Lung (tissue), 17 donors: ENCODE measurements at places on chromosomes 3 and 15.

- no peak for DNase-seq
These were observed 18.7 kb downstream of the CHST14 start for GRCh38 chr15:40489274-40490175.

DNA sequence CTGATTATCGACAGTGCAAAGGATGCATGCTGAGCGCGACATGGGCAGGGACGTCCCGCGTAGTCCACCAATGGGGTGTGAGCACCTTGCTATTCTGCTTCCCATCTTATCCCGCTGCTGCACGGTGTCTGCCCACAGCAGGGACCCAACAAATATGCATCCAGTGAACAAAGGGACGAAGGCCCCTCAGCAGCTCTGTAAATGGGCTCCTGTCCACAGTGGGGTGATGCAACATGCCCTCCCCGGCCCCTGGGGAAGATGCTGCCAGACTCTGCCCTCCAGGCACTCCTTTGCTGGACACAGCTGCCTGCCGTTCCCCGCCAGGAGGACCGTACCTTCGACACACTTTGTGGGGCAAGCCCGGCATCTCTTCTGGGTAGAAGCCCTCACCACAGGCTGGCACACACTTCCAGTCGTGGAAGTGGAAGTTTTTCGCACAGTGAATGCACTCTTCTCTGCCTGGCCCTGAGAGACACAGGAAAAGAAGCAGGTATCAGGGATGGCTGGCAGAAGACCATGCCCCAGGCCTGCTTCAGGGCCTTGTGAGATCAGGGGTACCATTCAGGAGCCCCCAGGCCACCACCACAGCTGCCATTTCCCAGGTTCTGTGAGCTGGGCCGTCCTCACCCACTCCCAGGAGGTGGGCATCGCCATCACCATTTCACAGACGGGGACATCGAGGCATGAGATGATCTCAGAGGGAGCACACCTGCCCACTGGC lies 18.2 kb upstream of the SNRPA1 start:
- no peak for DNase-seq

- DNase-seq, result no peak
These were observed 22.5 kb downstream of the ANXA2 start for GRCh38 chr15:60375306-60375705.

DNA sequence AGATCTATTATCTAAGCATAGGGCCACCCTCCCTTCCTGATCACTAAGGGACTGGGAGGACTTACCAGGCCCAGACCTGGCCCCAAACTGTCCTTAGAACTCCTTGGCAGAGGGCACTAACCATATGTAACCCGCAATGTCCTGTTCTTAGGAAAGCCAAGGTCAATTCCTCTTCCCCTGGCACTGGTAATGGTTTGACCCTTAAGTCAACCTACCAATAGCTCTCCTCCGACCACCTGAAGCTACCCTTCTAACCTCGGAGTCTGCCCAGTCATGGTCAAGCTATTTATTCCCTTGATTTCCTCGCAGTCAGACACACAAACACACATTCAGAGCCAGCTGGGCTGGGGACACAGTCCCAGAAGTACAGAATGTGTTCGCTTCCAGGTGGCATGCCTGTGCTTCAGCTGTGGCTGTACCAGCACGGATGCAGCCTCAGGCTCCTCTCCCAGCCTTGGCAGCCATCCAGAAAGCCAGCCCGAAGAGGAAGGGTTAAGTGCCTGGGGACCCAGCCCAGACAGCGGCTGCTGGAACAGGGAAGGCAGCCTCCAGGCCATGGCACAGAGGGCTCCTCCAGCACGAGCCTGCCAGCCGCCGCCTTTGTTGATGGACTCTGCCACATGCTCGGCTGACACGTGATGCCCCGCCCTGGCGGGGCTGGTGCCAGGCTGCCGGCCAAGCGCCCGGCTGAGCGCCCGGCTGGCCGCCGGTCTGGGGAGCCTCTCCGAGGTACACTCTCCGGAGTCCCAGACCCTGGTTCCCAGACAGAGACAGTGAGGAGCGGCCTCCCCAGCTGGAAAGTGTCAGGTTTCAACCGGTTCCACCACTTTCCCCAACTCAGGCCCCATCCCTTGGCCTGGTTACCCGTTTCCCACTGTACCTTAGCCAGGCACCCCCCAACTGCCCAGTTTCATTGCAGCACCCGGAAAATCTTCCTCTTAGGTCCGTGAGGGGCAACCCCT lies 5.5 kb downstream of the BMF start:
- DNase-seq, result peak; percentile 87

DNA sequence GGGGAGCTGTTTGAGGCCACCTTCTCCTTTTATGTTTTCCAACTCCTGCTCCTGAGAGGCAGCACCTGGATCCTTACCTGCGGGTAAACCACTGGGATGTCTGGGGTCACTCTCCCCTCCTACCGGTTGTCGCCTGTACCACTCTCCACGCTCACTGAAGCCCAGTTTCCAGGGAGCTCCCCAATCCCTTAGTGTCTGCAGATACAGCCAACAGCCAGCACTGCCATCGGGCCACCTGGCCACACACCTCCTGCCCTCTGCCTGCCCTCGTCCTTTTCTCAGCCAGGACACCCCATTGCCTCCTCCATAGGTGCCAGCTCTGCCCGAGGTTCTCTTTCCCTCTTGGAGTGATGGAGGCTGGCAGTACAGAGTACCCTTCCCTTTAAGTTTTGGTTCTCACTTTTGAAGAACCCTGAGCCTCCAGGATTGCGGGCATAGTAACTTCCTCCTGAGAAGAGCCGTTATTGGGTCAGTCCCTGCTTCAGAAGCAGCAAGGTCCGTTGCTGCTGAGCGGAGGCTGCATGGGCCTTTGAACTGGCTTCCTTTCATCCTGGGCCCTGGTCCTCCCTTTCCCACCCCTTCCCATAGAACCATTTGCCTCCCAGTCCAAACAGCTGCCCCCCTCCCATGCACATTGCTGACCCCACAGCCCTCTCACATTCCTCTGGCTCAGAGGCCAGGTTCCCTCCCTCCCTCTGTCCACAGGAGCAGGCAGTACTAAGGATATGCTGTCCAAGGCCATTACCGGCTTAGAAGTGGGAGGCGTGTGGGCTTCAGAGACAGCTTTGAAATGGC lies 30.9 kb downstream of the ARNT2 start:
- DNase-seq, result no peak

DNA sequence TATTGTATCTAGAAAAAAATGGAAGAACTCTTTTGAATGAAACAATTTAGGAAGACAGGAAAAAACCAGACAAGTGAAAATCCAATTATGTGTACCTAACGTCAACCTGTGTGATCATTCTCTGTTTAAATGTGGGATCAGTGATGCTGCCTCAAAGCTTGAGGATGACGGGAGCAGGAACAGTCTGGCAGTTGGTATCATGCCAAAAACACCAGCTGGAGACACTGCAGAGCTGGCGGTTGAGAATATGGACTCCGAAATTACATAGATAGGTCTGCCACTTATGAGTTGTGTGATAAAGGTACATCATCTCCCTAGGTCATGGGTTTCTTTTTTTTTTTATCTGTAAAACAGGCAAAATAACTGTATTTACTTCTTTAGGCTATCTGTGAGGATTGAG lies 480.5 kb downstream of the CNTN4 start:
- peak; percentile 40 for DNase-seq

GRCh38 chr3:123385981-123386380 lies 62.9 kb downstream of the ADCY5 start:
- DNase-seq, result peak; percentile 33

- DNase-seq, result no peak
These were observed 26.6 kb upstream of the KY start for GRCh38 chr3:134677196-134677986.

DNA sequence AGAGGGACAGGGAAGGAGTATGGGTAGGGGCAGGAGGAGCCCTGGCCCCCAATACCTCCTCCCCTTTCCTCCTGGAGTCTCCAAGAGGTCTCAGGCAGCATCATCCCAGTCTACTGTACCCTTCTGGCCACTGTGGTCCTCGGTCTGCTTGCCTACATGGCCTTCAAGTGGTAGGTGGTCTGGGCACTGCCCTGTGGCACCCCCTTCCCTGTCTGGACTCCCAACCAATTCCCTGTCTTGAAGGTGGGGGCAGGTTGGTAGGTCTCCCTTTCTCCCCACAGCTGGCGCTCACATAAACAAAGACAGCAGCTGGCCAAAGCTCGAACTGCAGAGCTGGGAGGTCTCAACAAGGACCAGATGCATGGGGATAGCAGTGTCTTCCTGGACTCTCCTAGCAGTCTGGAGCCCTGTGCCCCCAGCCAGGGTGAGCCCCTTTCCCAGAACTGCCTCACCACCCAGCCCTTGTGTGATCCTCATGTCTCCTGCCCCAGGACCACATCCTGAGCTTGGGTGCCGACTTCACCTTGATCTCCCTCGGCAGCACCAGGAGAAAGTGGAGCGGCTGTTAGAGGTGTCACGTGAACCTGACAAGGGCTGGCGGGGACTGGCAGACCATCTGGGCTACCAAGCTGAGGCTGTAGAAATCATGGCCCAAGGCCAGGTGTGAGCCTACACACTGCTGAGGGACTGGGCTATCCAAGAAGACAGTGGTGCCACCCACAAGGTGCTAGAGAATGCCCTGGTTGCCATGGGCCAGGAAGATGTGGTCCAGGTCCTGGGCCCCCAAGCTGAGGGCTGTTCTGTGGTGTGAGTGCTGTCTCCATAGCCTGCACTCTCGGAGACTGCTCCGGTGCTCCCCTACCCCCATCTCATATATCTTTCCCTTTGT lies 33.1 kb downstream of the NBEAL2 start:
- DNase-seq, result no peak

GRCh38 chr3:80496452-80496851 lies 728.7 kb upstream of the ROBO1 start:
- no peak for DNase-seq

GRCh38 chr3:71956716-71957115 lies 171.8 kb upstream of the PROK2 start:
- no peak for DNase-seq

- no peak for DNase-seq
These were observed 58.8 kb downstream of the MCF2L2 start for GRCh38 chr3:183369627-183370026.

DNA sequence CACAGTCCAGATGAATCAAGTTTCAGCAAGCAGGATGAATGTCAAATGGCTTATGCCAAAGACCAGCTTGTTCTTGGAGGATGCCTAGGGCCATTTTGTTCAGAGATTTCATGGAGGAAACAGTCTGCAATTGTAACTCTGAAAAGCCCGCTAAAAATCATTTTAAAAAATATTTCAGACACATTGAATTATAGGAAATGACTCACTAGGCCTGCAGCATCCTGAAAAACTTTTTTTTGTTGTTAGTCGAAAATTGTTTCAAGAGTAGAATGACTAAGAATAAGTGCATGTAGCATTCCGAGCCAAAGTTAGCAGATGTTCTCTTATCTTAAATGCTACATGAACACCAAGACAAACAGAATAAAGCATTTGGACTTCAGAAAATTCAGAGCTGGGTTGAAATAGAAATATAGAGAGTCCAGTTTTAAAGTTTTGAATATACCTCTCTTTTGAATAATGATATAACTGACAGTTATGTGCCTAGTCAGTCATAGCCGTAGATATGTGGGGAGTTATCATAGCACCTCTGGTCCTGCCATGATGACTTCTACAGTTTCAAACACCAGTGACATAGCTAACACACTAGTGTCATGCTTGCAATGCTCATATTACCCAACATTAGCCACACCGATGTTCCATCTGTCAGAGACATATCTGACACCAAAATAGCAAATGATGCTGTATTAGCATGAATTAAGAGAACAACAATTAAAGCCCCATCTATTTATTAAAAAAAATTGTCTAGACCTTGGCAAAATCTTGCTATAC lies 1462.8 kb upstream of the GBE1 start:
- no peak for DNase-seq

DNA sequence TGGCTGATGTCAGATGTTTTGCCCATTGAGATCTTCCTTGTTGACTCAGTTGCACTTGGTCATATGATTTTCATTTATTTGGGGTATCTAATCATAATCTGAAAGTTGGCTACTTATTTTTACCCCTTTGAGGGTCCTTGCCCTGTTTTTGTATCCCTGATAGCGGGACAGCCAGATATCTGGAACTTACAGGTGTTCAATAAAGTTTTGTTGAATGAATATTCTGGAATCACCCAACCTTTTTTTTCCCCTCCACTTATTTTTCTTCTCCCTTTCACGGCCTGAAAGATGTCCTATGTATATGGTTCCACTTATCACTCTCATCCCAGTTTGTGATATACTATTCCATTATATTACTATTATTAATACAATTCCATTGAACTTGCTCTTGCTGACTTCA lies 12.8 kb downstream of the CTNNB1 start:
- DNase-seq, result no peak
